ENCODE measurements at places on chromosomes 5 and 9.

DNA sequence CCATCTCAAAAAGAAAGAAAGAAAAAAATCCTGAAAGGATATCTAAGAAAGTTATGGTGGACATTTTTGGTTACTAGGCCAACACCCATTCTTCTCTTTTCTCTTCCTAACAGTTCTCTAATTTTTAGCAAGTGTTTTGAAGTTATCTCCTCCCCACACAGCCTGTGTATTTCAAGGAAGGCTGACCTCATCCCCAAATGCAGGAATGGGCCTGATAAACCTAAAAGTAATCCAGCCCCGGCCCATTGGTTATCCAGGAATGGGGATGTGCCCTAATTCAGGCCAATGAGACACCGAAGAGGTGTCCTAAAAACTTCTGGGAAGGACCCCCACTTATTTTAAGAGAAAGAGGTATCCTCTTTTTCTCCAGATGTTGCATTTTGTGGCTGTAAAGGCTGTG lies 46.6 kb downstream of the F2R start:
- no peak for DNase-seq

- DNase-seq: no peak
Measured at GRCh38 chr5:919356-920000, 26.8 kb downstream of the TRIP13 start.

- no peak for DNase-seq
Measured at GRCh38 chr5:102955488-102955887, 164.4 kb downstream of the GIN1 start.

- no peak for DNase-seq
Measured at GRCh38 chr9:35566417-35566816, 38.6 kb upstream of the TESK1 start.

DNA sequence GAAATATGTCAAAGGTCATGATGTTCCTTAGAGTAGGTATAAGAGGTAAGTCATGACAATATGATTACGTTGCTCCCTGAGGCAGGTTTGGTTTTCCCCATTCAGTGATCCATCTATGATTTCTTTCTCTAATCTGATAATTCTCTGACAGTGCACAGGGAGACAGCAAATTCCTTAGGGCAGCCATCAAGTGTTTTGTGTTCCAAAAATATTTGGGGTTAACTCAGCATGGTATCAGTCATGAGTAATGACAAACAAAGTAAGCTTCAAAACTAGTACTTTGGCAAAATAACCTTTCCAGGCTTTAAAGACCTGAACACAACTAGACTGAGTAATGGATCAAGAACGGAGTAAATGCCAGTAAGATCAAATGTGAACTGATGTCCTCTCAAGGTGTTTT lies 55.3 kb upstream of the SPATA31E1 start:
- no peak for DNase-seq

DNA sequence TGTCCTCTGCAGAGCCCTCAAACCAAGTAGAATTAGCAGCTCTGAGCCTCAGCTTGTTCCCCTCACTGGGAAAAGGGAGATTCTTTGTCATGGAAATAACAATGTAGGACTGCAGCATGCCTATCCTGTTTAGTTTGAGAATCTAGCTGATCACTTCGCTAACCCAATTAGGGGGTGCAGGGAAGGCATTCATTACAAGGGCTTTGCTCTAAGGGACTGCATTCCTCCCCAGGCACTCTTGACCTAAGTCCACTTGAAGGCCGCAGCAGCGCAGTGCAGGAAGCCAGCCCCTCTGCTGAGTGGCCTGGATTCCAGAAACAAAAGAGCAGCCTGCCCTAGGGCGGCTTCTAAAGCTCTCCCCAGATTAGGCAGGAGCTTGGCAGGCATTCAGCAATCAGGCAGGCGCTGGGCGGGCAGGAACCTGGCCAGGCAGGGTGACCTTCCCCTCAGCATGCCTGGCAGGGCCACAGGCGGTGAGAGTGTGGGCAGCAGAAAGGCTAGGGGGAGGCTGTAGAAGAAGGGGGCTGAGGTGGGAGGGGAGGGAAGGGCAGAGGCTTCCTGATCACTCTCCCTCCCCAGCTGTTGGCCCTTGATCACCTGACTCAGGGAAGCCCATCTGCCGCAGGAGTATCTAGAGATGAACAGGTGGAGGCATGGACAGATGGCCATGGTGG lies 24.8 kb downstream of the CCNJL start:
- no peak for DNase-seq

- no peak for DNase-seq
Measured at GRCh38 chr9:114894609-114895433, 35.6 kb downstream of the TNFSF8 start.

- no peak for DNase-seq
Measured at GRCh38 chr5:157902449-157903116, 43.6 kb upstream of the CLINT1 start.

DNA sequence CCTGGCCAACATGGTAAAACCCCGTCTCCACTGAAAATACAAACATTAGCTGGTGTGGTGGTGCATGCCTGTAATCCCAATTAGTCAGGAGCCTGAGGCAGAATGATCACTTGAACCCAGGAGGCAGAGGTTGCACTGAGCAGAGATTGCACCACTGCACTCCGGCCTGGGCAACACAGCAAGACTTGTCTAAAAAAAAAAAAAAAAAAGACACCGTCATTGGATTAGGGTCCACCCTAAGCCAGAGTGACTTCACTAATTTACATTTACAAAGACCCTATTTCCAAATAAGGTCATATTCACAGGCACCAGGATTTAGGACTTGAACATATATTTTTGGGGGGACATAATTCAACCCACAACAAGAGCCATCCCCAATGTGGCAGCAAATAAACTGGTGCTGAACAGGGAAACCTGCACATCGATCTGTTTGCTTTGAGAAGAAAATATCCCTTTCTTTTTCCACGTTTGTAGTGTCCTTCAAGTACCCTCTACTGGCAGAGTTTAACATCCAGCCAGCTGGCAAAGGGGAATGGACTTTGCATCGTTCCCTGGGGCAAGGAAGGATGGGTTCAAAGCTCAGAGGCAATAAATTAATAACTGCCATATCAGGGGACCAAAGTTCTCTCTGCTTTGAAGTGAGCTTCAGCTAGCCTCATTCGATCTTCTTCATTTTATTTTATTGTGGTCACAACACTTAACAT lies 3.7 kb upstream of the DNAJC25 start:
- DNase-seq: no peak

GRCh38 chr5:169577951-169578350 lies 5.6 kb upstream of the SPDL1 start:
- DNase-seq: no peak

- no peak for DNase-seq
Measured at GRCh38 chr9:69193685-69194032, 19.6 kb downstream of the TJP2 start.

- no peak for DNase-seq
Measured at GRCh38 chr9:106864373-106865143, 1.6 kb downstream of the ZNF462 start.

DNA sequence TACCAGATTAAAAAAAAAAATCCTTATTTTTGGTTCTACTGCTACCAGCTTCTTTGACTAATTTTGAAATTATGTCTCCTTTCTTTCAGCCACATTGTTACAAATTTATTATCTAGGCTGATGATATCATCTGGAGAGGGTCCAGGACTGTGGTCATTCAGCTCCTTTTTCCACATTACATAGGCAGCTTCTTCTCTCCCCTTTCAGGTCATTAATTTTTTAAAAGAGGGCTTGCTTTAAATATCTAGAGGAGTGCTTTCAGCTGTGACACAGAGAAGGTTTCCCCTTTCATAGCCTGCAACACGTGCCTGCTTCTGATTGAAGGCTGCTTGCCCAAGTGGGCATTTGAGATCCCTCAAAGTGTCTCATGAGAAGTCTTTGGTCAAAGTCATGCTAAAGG lies 155.7 kb upstream of the PAPPA start:
- DNase-seq: no peak

DNA sequence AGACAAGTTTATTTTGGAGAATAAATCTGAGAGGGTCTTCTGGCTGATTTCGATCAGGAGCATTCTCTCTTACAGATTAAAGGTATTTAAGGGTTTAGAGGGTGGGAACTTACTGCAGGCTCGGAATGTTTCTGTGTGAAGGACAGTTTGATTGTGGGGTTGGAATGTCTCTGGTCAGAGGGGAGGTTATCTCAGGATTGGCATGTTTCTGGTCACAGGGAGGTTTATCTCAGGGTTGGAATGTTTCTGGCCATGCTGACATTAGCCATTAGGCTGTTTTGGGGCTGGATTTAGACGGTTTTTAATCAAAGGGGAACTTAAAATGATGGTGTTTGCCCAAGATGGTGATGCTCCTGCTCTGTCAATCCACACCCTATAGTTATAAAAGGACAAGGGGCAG lies 95.2 kb downstream of the SLCO4C1 start:
- DNase-seq: no peak

GRCh38 chr9:6219040-6219439 lies 3.4 kb downstream of the IL33 start:
- no peak for DNase-seq

GRCh38 chr9:112308588-112308987 lies 24.8 kb downstream of the PTBP3 start:
- DNase-seq: no peak

DNA sequence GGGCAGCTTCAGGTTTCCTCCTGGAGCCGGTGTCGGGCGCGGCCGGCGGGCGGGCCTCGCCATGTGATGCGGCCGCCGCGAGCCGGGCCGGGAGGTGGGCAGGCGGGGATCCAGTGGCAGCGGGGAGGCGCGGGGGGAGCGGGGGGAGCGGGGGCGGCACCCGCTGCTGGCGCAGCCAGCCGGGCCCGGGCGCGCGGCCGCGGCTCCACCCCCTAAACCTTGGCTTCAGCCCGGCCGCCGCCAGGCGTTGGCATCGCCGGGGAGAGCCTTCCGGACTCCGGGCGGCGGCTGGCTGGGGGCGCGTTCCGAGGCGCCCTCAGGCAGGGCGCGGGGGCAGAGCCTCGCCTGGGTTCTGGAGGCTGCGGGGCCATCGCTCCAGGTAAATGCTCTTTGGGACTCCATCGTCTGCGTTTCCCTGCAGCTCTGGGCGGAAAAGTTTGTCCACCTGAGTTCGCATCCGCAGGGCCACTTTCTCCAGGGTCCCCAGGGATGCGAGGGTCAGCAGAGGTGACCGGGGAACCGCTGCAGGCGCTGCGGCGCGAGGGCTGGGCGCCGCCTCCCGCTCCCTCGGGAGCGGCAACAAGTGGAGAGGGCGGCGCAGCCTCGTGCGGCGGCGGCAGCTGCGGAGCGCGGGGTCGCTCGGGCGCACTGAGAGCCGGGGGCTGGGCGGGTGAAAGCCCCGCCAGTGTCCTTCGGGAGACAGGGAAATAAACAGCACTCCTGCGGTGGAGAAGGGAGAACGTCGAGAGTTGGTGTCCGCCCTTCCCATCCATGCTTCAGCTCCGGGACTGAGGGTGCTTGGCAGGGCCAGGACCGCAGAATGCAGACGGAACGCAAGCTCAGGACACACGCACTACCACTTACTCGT lies at the start of gene ARHGEF28:
TSS of gene ARHGEF28 (plus strand) at position 253 of the 868 bp plus-strand sequence. CDS start 58,656 bp downstream, outside the sequence.
- no peak for DNase-seq

GRCh38 chr9:129554649-129555048 lies 66.3 kb downstream of the C9orf50 start:
- DNase-seq: no peak

DNA sequence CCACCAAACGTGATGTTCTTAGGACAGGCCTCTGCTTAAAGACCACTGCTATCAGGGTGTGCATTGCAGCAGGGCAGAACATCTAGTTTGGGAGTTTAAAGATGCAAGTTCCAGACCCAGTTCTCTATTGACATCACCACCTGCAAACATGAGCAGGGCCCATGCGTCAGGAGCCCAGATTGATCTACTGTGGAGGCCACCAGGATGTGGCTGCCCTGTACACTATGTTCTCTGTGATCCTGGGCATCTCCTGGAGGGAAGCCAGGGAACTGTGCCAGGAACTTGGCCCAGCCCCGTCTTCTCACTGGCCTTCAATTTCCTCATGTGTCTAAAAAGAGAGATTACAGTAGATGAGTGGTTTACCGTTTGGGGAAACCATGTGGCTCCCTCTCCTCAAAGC lies 87.1 kb downstream of the PDE6A start:
- DNase-seq: no peak

DNA sequence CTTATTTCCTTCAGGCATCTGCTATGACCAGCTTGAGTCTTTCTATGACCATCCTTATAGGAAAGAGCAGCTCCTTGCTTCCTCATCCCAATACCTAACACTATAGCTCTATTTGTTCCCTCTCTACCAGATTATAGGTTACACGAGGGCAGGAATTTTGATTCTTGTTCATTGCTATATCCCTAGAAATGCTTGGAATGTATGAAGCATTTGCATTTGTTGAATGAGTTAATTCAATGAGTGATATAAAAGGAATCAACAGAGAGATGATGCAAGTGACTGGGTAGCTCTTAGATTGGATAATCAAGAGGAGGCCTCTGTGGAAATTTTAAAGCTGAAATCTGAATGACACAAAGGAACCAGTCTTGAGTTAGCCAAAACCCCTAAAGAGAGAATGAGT lies 13.9 kb downstream of the ZCCHC9 start:
- no peak for DNase-seq

DNA sequence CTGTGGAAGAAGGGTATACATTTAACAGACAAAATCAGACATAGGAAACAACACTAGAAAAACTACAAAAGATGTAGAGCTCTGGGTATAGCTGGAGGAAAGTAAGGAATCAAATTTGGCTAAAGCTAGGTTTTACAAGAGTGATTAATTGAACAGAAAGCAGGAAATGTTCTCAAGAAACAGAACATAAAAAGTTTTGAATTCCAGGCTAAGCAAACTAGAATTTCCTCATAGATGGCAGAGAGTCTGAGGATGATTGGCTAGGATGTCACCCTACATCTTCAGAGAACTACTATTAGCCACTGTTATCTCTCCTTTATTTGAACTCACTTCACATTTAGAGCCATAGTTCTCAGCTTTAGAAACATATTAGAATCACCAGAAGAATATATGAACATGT lies 502.1 kb upstream of the PAPPA start:
- DNase-seq: no peak

DNA sequence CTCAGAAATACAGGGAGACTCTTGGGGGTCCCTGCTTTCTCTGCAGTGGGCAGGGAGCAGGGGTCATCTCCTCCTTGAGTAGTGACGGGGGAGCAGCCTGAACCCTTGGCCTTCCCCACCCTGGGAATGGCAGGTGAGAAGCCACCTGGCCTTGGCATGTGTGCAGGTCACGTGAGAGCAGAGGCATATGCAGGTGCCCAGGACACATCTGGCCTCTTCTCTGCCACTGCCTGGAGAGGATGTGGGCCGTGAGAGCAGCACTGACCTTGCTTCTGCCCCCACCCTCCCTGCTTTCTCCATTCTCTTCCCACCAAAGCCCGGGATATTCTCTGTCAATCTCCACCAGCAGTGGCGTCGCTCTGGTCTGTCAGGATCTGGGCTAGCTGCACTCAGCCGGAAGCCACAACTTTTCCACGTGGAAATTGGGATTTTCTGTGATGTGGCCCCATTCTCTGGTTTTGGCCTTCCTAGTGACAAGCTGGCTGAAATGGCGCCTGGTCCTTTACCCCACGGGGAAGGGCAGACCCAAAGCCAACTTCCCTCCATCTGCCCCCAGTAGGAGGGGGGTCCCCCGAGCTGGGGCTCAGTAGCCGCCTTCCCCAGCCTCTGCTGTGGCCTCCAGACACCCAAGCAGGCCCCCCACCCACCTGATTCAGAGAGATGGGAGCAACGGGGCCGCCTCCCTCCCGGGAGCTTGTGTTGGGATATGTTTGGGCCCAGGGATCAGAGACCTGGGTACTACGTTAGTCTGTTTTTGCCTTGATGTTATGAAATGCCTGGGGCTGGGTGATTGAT lies 70.4 kb upstream of the FCN1 start:
- DNase-seq: no peak

Data from stimulated activated CD8-positive, alpha-beta memory T cell treated with anti-CD3 and anti-CD28 coated beads, Interleukin-4, amount 100 ng/mL, for 4 hours (primary cell).